ENCODE measurements at places on chromosomes 11 and 22. TPM values are rescaled to one million over a fixed set of nuclear protein-coding genes. Genes with fewer than 3 reads are reported as not detected.

GRCh38 chr11:16804104-16804947 lies 65.9 kb downstream of the C11orf58 start:
- peak; percentile 64 for DNase-seq
- H3K27me3 ChIP-seq: no peaks in the 10 kb centered on the region
- no peak overlapping the region for H3K4me3 ChIP-seq
- H3K27ac ChIP-seq: peak overlapping the region; percentile 62
- H3K4me1 ChIP-seq: peaks cover 17% of the 10 kb centered on the region

- H3K36me3 ChIP-seq: no peaks in the 10 kb centered on the region
- H3K27ac ChIP-seq: no peak overlapping the region
- DNase-seq: no peak
Measured at GRCh38 chr11:103851166-103851651, 185.2 kb upstream of the DDI1 start.

The SLC7A4 gene
- 4.1 TPM for total RNA-seq

- H3K27me3 ChIP-seq: peaks cover 29% of the 10 kb centered on the region
- no peak overlapping the region for H3K27ac ChIP-seq
- H3K36me3 ChIP-seq: no peaks in the 10 kb centered on the region
Measured at GRCh38 chr22:19785461-19786263, 25.1 kb downstream of the TBX1 start.

The OR52N4 gene
- not detected for total RNA-seq
